A549 treated with RU486 at 1 μM for 4 hours (cell line): ENCODE measurements at places on chromosomes 4 and X. TPM values are rescaled to one million over a fixed set of nuclear protein-coding genes. Genes with fewer than 3 reads are reported as not detected.

Gene SPANXA1
- 0.22 TPM in 1 of 5 replicates, not detected in the others for total RNA-seq

Gene CYBB
- 0.03 to 0.10 TPM in 2 of 5 replicates, not detected in the others for total RNA-seq

Gene KCNIP4
- total RNA-seq, result not detected in 5 replicates

Gene NEIL3
- 8.2 to 14.4 TPM (median 11.9 TPM) in 5 replicates for total RNA-seq

Gene NSUN7
- total RNA-seq, result 0.25 to 0.41 TPM (median 0.35 TPM) in 5 replicates

Gene JAKMIP1
- not detected in 5 replicates for total RNA-seq

Gene LUZP4
- total RNA-seq, result 0.08 TPM in 1 of 5 replicates, not detected in the others

Gene CYTL1
- total RNA-seq, result not detected in 5 replicates
